Vein endothelial cell (primary cell): ENCODE measurements at places on chromosomes 6 and 20. TPM values are rescaled to one million over a fixed set of nuclear protein-coding genes. Genes with fewer than 3 reads are reported as not detected.

The HAO1 gene
- not detected in 2 replicates for total RNA-seq

The RTEL1 gene
- total RNA-seq: 13.7 and 17.8 TPM in 2 replicates

The KCNK16 gene
- not detected in 2 replicates for total RNA-seq

The SLC17A1 gene
- not detected in 2 replicates for total RNA-seq
